ENCODE measurements at places on chromosomes 6 and 20.

DNA sequence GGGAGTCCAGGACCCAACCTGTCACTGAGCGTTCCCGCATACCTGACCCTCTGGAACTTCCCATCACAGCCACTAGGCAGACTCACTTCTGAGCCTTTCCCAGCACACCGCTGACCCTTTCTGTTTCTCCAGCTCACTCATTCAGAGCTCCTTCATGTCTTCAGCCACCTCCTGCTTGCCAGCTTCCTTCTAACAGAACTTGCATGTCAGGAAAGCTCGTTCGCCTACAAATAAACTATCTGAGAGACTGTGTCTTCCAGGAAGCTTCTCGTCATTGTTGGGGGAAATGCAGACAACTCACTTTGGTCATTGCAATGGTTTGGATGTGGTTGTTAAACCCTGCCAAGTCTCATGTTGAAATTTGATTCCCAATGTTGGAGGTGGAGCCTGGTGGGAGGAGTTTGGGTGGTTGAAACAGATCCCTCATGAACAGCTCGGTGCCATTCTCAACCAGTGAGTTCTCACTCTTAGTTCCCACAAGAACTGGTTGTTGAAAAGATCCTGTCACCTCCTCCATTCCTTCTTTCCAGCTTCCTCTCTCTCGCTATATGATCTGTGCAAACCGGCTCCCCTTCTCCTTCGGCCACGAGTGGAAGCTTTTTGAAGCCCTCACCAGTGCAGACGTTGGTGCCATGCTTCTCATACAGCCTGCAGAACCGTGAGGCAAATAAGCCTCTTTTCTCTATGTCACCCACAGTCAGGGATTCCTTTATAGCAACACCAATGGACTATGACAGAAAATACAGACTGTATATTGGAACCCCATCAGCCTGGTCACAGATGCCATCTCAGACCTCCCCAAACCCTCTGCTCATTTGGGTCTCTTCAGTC lies 1.4 kb upstream of the MUC21 start:
- peak; percentile 80 for DNase-seq

DNA sequence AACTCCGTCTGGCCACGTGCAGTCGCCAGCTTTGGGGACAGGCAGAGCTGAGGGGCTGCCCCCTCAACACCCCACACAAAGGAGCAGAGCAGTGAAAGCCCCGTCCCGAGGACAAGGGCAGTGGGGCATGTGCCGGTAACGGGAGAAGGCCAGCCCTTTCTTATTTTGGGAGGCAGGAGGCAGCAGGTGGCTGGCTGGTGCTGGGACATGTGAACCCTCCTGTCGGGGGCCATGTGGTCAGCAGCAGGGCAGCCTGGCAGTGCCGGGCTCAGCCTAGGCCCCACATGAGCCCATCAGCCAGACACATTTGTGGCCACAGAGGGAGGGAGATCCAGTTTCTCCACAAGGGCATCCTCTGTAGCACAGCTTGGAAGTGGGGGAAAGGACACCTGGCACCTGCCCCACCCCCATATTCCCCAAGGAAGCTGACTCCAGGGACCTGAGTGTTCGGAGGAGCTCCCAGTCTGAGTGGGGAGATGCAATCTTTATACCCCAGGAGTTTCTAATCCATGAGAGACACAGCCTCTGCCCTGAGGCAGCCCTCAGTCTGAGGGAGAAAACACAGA lies 137.6 kb downstream of the MRPL14 start:
- no peak for DNase-seq

DNA sequence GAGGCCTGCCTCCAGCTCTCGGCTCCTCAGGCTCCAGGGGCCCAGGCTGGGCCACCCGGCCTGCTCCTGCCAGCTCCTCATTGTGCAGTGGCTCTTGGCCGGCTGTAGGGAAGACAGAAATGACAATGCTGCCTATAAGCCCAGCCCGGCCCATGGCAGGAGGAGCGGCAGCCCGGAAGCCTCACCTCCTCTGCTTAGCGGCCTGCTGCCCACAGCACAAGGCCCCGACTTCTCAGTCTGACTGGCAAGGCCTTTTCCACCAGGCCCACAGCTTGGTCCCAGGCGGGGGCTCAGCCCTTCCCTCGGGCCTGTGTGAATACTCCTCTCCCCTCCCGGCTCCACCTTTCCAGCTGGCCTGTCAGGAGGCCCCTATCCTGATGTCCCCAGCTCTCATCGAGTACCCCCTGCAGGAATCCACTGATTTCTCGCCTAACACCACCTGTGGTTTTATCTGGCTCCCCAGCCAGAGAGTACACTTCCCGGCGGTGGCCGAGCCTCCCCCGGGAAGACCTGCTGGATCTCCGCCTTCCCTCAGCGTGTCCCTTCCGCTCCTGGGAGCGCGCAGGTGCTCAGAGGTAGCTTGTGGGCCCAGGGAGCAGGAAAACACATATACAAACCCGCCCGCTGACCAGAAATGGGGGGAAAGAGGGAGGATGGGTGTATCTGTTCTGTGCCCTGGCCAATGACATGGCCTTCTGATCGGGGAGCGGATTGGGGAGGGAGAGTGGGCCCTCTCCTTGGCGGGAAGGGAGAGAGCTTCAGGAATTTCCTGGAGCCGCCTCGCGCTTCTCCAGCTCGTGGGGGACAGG lies 963 bp downstream of the DDRGK1 start:
- DNase-seq: peak; percentile 21

GRCh38 chr6:11848852-11849731 lies 70.5 kb upstream of the ADTRP start:
- DNase-seq: peak; percentile 68

GRCh38 chr20:47660602-47660905 lies 124.7 kb downstream of the SULF2 start:
- no peak for DNase-seq

DNA sequence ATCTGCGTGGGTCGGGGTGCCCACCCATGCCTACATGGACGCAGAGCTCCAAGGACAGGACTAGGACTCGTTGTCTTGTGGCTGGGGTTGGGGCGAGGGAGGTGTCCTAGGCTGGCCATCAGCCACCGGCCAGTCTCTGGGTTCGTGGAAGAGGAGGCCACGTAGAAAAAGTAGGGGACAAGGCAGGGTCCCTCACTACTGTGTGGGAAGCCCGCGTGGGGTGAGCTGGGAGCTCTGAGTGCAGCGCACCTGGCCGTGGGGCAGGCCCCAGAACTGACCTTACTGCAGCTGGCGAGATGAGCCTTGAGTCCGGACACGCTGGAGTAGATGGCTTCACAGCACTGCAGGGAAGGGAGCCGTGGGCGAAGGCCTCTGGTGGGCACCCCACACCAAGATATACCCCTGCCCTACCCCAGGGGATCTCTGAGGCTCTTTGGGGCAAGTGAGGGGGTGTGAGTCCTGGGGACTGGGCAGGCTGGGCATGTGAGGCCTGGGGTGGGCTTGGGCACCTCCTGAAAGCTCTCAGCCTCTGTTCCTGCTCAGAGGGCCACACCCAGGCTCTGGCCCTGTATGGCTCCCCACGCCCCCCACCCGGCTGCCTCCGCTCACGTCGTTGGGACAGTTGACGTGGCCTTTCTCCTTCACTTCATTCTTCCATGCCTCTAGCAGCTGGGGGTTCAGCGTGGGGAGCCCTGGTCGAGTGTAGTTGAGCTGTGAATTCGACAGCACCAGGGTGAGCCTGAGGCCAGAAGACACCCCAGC lies 5.6 kb upstream of the UCKL1 start:
- no peak for DNase-seq

DNA sequence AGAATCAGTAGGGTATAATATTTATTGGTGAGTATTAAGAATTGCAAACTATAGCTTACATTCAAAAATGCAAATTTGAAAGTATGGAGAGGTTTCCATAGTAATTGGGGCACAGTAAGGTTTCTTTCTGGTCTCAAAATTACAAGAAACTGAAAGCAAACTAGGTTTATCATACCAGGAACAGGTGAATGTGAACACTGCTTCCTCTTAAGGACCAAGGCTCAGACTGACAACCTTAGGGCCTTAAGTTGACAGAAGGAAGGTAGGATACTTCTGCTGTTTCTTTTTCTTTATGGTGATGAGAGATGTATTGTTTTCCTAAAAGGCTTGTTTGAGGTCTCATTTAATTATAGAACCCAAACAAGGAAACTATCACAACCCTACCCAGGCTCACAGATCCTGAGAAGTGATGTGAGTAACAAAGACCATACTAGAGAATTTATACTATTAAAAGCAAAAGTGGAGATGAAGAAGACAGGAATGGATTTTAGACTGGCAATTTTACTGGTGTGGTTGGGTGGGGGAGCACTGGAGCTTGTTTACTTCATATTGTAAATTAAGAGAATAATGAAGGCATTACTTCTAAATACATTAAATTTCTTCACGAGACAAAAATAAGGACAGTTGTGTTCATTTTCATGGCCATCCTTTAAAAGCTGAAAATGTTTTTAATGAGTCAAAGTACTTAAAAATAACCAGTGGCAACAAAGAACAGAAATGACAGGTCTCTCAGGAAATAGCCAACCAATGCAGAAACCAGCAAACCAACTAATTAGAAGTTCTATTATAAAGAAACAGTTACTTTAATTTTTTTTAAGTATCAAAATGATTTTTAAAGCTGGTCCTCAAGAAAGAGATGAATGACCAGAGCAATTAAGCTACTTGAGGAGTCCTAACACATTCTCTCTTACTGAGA lies 21.3 kb downstream of the STAU1 start:
- DNase-seq: no peak

- no peak for DNase-seq
Measured at GRCh38 chr6:107656883-107657282, 167.0 kb downstream of the SOBP start.

DNA sequence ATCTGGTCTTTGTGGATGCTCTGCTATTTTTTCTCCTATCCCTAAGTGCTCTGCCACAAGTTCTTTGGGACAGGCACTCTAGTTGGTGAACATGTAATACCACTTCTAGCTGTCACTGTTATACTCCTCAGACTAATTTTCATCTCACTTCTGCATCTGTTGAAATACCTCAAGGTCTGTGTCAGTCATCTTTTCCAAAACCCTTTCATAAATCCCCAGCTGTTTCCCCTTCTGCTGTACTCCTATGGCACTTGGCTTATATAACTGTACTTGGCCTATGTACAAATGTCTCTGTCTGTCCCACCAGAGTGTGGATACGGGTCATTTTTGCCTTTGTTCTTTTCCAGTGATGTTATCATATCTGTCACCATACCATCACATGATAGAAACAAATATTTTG lies 124.2 kb downstream of the FHL5 start:
- no peak for DNase-seq

GRCh38 chr6:46795816-46796215 lies 2.6 kb downstream of the MEP1A start:
- DNase-seq: no peak

- no peak for DNase-seq
Measured at GRCh38 chr20:45044601-45045000, 56.3 kb downstream of the KCNS1 start.

GRCh38 chr6:82507112-82507511 lies 143.5 kb downstream of the TPBG start:
- no peak for DNase-seq

GRCh38 chr20:52404671-52405070 lies 213.1 kb upstream of the ZFP64 start:
- no peak for DNase-seq

GRCh38 chr20:15491575-15491974 lies 1081.7 kb downstream of the KIF16B start:
- no peak for DNase-seq

- DNase-seq: no peak
Measured at GRCh38 chr6:79546186-79546585, 9.0 kb upstream of the LCA5 start.

DNA sequence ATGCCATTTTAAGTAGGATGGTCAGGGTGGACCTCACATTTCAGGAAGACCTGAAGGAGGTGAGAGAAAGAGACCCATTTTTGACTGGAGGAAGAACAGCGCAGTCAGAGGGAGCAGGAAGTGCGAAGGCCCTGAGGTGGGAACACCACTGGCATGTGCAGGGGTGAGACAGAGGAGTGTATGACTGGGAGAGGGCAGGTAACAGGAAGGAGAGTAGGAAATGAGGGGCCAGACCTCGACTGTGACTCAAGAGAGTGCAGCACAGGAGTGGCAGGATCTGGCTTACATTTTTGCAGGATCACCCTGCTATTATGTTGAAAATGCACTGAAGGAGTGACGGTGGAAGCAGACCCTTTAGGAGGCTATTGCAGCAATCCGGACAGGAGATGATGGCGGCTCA lies 117.7 kb upstream of the CDYL start:
- DNase-seq: no peak

DNA sequence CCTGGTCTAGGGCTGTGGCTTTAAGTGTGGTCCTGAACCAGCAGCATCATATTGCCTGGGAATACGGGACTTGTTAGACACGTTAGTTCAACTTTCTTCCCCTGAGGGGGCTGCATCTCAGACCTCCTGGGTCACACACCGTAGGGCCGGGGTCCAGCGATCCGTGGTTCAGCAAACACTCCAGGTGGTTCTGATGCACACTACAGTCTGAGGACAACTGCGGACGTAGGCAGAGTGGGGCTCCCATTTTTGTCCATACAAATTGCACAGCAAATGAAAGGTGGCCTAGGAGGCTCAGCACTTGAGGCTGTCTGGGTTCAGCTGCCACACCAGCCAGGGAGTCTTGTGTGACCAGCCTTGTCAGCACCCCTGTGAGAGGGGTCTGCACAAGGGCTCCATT lies 233.1 kb downstream of the QKI start:
- DNase-seq: no peak

DNA sequence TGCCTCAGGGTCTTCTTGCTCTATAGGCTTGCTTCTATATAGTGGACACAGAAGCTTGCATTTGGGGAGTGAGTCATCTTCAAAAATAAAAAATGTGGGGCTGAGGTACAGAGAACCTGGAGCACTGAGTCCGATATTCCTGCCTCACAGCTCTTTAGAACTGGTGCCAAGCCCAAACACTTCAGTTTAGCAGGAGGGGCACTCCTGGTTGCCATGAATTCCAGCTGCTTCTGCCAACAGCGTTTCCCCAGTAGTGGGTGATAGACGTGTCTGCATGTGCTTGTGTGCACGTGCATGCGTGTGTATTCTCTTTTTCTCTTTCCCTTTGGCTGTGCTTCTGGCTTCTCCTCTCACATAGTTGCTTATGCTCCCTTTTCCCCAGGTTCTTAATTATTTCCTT lies 11.9 kb downstream of the DNPH1 start:
- no peak for DNase-seq

DNA sequence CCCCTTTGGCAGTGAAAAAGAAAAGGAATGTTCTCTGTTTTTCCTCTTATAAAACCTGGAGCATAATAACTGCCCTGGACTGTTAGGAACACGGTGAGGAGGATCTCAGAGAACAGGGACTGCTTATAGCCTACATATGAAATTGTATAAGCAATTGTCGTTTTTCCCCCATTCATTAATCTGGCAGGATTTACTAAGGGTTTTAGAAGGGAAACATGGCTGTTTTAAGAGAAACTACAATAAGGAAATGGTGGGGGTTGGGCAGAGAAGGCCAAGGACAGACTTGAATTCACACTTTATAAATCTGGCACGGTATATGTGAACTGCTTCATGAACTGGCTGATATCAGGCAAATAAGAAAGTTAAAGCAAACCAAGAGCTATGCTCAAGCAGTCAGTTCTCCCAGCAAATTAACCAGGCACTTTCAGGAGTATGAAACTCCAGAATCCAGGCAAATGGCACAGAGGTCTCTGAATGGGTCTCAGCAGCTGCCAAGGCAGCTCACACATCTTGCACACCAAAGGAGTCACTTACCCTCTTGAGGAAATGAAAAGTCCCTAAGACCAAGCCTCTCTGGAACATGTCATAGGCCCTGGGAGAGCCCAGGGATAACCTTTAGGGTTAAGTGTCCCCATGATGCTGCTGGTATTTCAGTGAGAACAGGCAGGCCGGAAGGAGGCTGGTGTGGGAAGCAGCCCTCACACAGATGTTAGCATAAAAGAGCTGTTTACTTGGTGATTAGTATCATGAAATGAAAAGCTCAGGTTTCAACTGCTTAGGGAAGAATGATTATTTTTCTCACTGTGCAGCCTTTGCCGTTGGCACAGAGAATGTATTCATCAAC lies 260.5 kb upstream of the MARCKS start:
- DNase-seq: peak; percentile 42

Measured in umbilical cord (tissue), 2 donors.